WTC11 (cell line): ENCODE measurements at places on chromosomes 3 and 15.
A peak's percentile ranks its signal among the peaks of the same experiment; 100 is the strongest.

- DNase-seq, result no peak
These were observed 10.8 kb downstream of the MINAR1 start for GRCh38 chr15:79442911-79443310.

DNA sequence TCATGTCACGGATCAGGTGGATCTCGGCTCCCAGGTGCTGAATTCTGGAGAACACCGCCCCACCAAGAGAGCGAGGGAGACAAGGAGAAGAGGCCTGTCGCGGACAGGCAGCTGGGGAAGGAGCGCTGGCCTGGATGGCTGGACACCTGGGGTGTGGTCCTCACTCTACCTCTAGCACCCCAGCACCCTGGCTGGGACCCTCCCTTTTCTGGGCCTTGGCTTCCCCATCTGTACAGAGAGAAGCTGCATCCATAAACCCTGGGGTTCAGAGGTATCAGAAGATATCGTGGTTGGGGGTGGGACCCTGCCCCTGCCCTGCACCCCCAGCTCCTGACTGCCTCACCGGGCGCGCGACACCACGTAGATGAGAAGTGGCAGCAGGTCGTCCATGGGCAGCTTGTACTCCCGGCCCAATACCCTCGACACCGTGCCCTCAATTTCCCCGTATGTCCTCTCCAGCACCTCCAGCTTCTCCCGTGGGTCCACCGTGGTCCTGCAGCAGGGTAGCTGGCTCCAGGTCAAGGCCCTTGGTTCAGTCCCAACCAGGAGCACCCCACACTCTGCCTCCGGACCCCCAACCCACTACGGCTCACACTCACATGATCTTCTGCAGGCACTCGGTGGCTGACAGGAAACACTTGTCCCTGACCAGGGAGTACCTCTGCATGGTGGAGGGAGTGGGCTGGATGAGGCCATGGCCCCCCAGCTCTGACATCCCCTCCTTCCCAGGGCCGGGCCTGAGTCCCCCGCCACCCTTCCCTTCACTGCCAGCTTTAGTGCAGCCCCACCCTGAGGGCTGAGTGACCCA is 21.7 kb downstream of the ALS2CL start:
- DNase-seq, result peak; percentile 5

GRCh38 chr15:67070150-67070549 is 4.7 kb downstream of the SMAD3 start:
- DNase-seq, result no peak

GRCh38 chr3:15081960-15082664 is 16.8 kb downstream of the RBSN start:
- no peak for DNase-seq

- DNase-seq, result no peak
These were observed 72.7 kb downstream of the TP63 start for GRCh38 chr3:189703865-189704264.

- peak; percentile 77 for DNase-seq
These were observed 279.1 kb upstream of the THRB start for GRCh38 chr3:24773798-24774197.

DNA sequence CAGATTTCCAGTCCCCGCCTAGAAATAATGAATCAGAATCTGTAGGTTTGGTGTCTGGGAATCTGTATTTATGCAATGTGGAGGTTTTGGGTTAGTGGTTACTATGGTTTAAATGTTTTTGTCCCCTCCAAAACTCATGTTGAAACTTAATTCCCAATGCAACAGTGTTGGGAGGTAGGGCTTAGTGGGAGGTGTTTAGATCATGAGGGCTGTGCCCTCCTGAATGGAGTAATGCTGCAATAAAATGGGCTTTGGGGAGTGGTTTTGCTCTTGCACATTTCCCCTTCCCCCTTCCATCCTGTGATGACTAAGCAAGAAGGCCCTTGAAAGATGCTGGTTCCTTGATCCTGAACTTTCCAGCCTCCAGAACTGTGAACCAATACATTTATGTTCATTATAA is 9.2 kb upstream of the RFC4 start:
- DNase-seq, result no peak

GRCh38 chr3:17972959-17973906 is 230.8 kb upstream of the TBC1D5 start:
- no peak for DNase-seq

- no peak for DNase-seq
These were observed 53.5 kb downstream of the AMOTL2 start for GRCh38 chr3:134320749-134321148.

- no peak for DNase-seq
These were observed 768 bp downstream of the ANO10 start for GRCh38 chr3:43620831-43621655.

DNA sequence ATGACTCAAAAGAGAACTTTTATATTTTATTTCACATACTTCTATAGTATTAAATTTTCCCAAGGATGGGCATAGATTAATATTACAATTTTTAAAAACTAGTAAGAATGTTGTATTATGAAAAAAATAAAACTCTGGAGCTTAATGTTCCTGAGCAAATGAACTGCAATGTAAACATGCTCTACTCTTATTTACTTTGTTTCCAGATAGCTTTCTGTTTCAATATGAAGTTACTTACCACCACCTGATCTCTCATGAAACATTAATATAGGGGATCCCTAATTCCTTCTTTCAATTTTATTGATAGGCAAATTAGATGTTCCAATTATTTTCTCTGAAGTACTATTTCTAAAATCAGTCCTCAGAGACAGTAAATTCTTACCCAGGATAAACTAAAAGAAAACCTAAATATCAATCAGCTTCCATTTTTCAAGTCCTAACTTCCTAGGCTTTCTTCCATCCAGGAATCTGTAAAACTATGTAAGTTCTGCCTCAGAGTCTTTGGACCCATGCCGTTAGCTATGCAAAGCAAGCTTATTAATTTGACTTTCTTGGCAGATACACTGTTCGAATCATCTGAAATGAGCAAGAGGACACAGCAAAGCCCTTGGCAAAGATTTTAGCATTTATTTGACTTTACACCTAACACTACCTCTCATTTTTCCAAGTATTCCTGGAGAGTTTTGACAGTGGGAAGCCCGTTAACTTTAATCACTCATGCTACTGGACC is 93.2 kb downstream of the PLCH1 start:
- no peak for DNase-seq

DNA sequence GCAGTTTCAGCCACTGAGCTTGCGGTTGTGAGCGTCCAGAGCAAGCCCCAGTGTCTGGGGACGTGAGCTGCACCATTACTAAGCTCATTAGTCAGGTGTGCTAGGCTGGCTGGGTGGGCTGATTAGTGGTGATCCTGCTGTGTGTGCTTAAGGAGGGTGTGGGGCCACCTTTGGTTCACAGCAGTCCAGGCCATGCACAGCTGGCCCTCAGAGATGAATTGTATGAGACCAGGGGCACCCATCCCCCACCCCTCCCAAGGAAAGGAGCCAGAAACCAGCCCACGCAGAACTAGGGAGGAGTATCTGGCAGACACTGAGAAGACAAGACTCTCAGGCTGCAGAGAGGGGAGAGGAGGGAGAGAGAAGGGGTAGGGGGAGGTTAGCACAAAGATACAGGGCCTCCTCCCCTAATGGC is 3.8 kb downstream of the TYRO3 start:
- DNase-seq, result no peak

DNA sequence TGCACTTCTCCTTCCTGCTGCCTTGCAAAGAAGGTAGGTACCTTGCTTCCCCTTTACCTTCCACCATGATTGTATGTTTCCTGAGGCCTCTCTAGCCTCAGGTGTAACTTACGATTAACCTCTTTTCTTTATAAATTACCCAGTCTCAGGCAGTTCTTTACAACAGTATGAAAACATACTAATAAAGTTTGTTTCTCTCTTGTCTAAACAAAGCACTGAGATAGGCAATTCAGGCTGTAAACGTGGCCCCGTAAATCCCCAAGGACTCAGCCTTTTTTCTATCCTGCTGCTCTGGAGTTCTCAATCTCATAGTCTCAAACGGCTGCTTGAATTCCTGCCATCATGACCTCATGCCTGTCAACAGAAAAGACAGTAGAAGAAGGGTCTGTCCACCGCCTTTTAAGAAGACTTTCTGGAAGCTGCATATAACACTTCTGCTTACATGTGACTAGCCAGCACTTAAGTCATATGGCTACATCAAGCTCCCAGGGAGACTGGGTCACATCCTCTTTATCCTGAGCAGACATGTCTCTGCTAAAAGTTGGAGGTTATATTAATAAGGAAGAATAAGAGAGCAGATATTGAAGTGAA is 257.8 kb downstream of the EBLN2 start:
- no peak for DNase-seq

DNA sequence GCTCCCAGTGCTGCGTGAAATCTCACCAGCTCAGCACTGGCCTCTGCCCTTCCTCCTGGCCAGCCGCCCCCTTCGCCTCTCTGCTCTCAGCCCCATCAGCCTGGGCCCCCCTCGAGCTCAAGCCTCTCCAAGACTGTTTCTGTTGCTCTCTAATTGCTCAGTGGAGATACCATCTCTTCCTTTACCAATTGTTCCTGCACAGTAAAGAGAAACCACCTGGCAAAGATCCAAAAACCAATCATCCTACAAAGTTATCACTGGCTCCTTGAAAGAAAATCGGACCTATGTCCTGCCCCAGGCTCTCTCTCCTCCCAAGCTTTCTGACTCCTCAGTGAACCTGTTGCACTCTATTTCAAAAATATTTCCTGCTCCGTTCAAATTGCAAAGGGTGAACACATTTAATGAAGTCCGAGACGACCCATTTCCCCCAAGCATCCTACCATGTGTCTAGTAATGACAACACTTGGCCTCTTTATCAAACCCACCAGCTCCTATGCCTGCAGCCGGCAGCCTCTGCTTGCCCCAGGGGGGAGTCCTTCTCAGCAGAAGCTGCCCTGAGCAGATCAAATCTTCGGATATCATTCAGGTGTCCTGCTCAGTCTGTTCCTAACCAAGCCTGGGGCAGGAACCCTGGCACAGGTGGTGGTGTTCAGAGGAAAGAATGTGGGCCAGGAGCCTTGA is 53.7 kb upstream of the FAM174B start:
- DNase-seq, result no peak

DNA sequence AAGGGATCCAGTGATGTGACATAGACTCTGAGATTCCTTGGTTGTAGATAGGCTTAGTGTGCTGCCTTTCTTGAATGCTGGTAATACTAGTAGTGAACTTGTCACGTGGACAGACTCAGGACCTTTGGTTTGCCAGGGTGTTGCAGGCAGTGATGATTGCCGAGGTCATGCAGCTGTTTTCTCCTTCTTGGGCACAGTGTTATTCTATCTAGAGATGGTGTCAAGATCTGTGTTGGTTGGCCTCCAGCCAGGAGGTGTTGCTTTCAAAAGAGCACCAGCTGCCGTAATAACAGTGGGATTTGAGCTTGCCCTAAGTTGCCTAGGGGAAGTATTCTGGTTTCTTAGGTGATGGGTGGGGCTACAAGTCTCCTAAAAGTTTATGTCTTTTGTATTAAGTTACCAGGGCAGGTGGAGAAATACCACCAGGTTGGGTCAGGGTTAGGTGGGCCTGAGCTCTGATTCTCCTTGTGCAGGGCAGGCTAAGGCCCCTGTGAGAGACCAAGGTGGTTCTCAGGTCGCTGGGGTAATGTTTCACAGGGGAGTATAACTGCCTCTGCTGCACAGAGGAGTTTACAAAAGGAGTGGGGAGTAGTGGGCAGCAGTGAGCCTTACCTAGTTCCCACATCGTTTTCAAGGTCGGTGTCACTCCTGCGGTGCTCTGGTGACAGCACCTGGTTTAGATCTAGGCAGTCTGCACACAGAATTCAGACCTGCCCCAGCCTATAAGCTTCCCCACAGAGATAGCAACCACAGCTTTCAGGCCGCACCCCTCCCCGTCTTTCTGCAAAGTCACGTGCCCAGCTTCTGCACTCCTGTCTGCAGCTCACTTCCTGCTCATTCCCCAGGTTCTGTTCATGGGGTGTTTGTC is 350.3 kb downstream of the DOCK3 start:
- DNase-seq, result no peak

- no peak for DNase-seq
These were observed 17.1 kb upstream of the RASA2 start for GRCh38 chr3:141469720-141470119.

DNA sequence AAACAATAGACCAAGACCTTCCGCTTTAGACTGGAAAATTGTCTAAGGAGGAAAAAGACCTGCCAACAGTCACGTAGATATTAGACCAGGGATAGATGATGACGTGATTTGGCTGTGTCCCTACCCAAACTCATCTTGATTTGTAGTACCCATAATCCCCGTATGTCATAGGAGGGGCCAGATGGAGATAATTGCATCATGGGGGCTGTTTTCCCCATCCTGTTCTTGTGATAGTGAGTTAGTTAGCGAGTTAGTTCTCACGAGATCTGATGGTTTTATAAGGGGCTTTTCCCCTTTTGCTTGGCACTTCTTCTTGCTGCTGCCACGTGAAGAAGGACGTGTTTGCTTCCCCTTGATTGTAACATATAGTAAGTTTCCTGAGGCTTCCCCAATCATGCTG is 31.7 kb upstream of the SUCLG2 start:
- DNase-seq, result no peak

GRCh38 chr3:10469441-10470119 is 35.8 kb downstream of the ATP2B2 start:
- DNase-seq, result no peak

DNA sequence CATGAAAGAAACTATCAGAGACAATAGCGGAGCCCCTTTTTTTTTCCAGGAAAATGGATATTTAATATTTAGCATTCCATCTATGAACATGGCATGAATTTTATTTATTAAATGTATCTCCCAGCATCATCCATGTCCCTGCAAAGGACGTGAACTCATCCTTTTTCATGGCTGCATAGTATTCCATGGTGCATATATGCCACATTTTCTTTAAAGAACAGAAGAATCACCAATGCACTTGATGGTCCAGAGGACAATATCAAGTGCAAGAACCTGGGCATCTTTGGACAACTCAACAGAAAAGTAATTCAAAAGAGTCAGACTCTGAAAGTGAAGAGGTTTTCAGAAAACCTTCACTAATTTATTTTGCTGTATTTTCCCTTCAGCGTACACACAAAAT is 133.0 kb upstream of the SLC7A14 start:
- no peak for DNase-seq

DNA sequence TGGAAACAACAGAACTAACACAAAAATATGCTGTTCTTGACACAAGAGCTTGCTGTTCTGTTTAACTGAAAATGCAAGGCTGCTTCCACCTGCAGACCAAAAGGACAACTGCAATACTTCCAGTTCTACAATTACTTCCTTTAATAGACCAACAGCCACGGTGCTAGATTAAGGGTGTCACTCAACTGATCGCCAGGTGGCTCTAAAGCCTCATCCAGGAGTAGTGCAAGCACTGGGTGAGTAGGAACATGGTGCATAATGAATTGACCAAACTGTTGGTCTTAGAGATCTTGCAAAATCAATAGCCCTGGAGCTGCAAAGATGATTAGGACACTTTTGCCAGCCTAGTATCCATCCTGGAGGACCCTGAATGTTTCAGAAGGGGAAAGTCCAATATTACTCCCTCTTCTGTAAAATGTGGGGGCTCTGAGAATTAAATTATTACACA is 3.6 kb upstream of the CLDN16 start:
- DNase-seq, result no peak

- DNase-seq, result no peak
These were observed 6.1 kb upstream of the NR2E3 start for GRCh38 chr15:71804226-71804625.

DNA sequence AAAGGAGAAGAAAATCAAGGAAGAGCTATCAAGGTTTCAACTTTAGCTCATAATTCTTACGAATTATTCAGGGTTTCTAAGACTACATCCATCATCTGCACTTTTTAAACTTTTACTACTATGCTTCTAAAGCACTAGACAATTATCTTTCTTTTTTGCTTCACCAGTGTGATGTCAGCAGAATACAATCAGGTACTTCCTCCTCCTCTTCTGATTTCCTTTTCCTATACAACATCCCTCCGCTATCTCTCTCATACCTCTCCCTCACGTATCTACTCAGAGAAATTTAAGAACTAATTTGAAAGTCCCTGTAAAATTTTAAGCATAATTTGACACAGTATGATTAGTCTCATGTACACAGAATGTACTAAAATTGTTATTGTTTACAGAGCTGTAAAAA is 47.3 kb upstream of the USP50 start:
- DNase-seq, result no peak
